ENCODE measurements at places on chromosomes 7 and 10. TPM values are rescaled to one million over a fixed set of nuclear protein-coding genes. Genes with fewer than 3 reads are reported as not detected.

The PALD1 gene
- 0.66 TPM for total RNA-seq

The CHRM2 gene
- total RNA-seq: 1.7 TPM

The NRAP gene
- total RNA-seq: not detected

The LIPF gene
- total RNA-seq: 0.29 TPM

The CRHR2 gene
- total RNA-seq: not detected

The CDK14 gene
- 68.5 TPM for total RNA-seq

The CNPY1 gene
- not detected for total RNA-seq

The SLC39A12 gene
- total RNA-seq: not detected

The KCNH2 gene
- total RNA-seq: 0.33 TPM

The EVX1 gene
- not detected for total RNA-seq

The GIMAP6 gene
- 0.15 TPM for total RNA-seq

Data from smooth muscle cell of trachea (primary cell).